ENCODE measurements at places on chromosomes 7 and 10. TPM values are rescaled to one million over a fixed set of nuclear protein-coding genes. Genes with fewer than 3 reads are reported as not detected.

DNA sequence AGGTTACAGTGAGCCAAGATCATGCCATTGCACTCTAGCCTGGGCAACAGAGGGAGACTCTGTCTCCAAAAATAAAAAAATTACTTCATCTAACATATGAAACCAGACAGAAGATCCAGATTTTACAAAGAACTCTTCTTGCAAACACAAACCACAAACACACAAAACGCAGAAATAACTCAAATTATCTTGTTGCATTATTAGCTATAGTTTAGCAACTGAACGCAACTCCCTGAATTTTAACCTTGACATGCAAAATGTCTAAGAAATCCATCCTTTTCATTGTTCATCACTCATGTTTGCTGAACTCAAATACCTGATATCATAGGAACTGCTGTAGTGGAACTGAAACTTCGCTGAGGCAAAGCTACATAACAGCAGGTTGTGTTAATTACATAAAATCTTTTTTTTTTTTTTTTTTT, 64.1 kb downstream of the MICU1 start:
- no peak overlapping the region for H3K4me3 ChIP-seq
- no peak for DNase-seq
- H3K36me3 ChIP-seq = peaks cover 6% of the 10 kb centered on the region
- H3K27me3 ChIP-seq = no peaks in the 10 kb centered on the region
- H3K4me1 ChIP-seq = no peaks in the 10 kb centered on the region
- H3K27ac ChIP-seq = no peak overlapping the region

The LAMB1 gene
- 326 TPM for total RNA-seq

The FAM185A gene
- 8.5 TPM for total RNA-seq

GRCh38 chr10:103706762-103707161, 148.6 kb downstream of the SH3PXD2A start:
- peaks cover 6% of the 10 kb centered on the region for H3K27me3 ChIP-seq
- DNase-seq = peak; percentile 58
- H3K4me3 ChIP-seq = no peak overlapping the region
- peaks cover 10% of the 10 kb centered on the region for H3K4me1 ChIP-seq

- H3K4me3 ChIP-seq = no peak overlapping the region
- H3K27ac ChIP-seq = no peak overlapping the region
- H3K36me3 ChIP-seq = no peaks in the 10 kb centered on the region
- no peaks in the 10 kb centered on the region for H3K4me1 ChIP-seq
- H3K27me3 ChIP-seq = peaks cover 6% of the 10 kb centered on the region
Measured at GRCh38 chr7:131625817-131626372, 69.5 kb upstream of the PODXL start.

DNA sequence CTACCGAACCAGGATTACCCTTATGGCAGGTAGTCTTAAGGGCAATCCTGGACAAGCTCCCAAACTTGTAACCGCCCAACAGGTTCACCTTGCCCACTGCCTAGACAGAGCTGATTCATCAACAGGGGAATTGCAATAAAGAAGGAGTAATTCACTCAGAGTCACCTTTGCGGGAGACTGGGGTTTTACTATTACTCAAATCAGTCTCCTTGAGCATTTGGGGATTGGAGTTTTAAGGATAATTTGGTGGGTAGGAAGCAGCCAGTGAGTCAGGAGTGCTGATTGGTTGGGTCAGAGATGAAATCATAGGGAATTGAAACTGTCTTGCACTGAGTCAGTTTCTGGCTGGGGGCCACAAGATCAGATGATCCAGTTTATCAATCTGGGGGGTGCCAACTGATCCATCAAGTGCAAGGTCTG, 25.3 kb downstream of the HK1 start:
- H3K36me3 ChIP-seq = no peaks in the 10 kb centered on the region
- no peak overlapping the region for H3K27ac ChIP-seq
- no peak overlapping the region for H3K4me3 ChIP-seq
